Colonic mucosa (tissue), 4 donors: ENCODE measurements at places on chromosomes 3 and 15. TPM values are rescaled to one million over a fixed set of nuclear protein-coding genes. Genes with fewer than 3 reads are reported as not detected.

Gene SRGAP3
- 6.1 TPM for total RNA-seq

Gene CHRNA7
- 5.2 TPM for total RNA-seq

Gene MFGE8
- total RNA-seq = 31.3 TPM

Gene FMN1
- total RNA-seq = 32.0 TPM

Gene PLA2G4D
- total RNA-seq = 0.27 TPM

Gene GPR62
- total RNA-seq = not detected

Gene EOMES
- not detected for total RNA-seq

Gene CRYGS
- 2.3 TPM for total RNA-seq

Gene HIGD2B
- total RNA-seq = not detected

Gene RTP1
- total RNA-seq = not detected

Gene SCN11A
- 0.61 TPM for total RNA-seq

Gene SLC6A11
- total RNA-seq = not detected

Gene CSPG4
- total RNA-seq = 12.7 TPM

Gene GNAT1
- total RNA-seq = not detected

Gene GABRR3
- total RNA-seq = not detected

Gene GALNT15
- 2.1 TPM for total RNA-seq

Gene NMNAT3
- total RNA-seq = 4.6 TPM

Gene SLC12A8
- 20.7 TPM for total RNA-seq

Gene PARP15
- total RNA-seq = 0.74 TPM

Gene NPAP1
- not detected for total RNA-seq

Gene KBTBD13
- not detected for total RNA-seq

Gene PFN2
- total RNA-seq = 40.3 TPM

Gene B4GALT4
- 54.5 TPM for total RNA-seq

Gene RARRES1
- 30.6 TPM for total RNA-seq

Gene APBA2
- total RNA-seq = 0.77 TPM

Gene CLPX
- 41.8 TPM for total RNA-seq

Gene CCDC54
- not detected for total RNA-seq

Gene FANCD2OS
- total RNA-seq = not detected

Gene TIPIN
- 2.9 TPM for total RNA-seq

Gene GOLGA8O
- 0.22 TPM for total RNA-seq

Gene TBC1D5
- total RNA-seq = 29.9 TPM

Gene GOLGA8T
- total RNA-seq = 0.16 TPM

Gene SAMD7
- not detected for total RNA-seq

Gene SLC24A5
- not detected for total RNA-seq

Gene ITPKA
- total RNA-seq = 36.1 TPM

Gene AGTR1
- 2.4 TPM for total RNA-seq

Gene SPINK8
- total RNA-seq = not detected

Gene ANXA2
- 813 TPM for total RNA-seq

Gene USP3
- total RNA-seq = 74.2 TPM

Gene TFG
- 123 TPM for total RNA-seq

Gene FEZF2
- not detected for total RNA-seq

Gene OCA2
- total RNA-seq = 0.82 TPM

Gene AGBL1
- 0.24 TPM for total RNA-seq

Gene CCR4
- total RNA-seq = 0.49 TPM

Gene PIERCE2
- 5.8 TPM for total RNA-seq

Gene KLF15
- 0.66 TPM for total RNA-seq

Gene SOX2
- 0.35 TPM for total RNA-seq

Gene HOMER2
- total RNA-seq = 2.4 TPM

Gene GPR149
- not detected for total RNA-seq
